ENCODE measurements at places on chromosomes 12 and 14.

DNA sequence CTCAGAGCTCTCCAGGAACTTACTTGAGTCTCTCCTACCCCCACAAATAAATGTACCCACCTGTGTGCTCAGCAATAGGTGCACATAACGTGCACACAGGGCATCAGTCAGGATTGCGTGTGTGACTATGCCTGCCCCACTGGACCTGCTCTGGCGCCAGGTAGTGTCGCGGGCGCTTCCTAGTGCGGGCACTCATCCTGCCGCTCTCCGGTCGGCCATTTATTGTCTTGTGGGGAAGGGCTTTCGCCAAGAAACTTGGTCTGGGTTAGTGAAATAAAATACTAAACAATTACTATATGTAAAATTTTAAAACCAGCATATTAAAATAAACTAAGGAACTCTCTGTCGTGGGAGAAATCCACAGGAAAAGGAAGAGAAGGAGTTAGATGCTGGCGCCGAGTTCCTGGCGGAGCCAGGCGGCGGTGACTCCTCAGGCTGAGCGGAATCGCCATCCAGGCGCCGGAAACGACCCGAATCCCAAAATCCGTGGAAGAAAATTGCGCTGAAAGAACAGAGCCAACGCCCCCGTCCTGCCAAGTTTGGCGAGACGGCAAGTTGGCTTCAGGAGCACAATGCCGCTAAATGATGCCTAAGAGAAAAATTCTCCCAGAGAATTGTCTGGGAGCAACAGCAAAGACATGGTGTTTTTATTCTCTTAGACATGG lies 7.9 kb upstream of the HOXC13 start:
- DNase-seq: no peak

DNA sequence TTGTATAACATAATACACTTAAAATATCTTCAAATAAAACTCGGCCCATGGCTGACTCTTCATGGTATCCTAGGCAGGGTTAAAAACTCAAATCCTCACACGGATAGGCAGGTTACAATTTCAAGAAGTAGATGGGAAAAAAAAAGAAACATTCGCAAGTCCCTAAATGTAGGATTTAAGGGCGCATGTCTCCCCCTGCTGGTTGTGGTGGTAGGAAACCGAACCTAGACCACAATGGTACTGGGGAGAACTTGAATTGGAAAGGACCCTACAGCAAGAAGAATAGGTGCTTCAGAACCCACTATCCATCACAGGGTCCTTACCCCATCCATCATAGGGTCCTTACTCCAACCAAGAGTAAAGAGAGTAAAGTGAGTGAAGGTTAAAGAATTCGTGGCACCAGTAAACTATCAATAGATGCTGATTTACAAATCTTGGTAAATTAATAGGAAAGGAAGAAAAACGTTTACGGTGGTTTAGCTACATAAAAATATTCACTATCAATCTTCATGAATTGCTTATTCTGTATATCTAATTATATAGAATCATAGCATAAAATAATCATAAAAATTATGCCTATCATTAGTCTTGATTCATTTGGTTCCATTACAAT lies 3.3 kb upstream of the CIPC start:
- DNase-seq: peak; percentile 80

DNA sequence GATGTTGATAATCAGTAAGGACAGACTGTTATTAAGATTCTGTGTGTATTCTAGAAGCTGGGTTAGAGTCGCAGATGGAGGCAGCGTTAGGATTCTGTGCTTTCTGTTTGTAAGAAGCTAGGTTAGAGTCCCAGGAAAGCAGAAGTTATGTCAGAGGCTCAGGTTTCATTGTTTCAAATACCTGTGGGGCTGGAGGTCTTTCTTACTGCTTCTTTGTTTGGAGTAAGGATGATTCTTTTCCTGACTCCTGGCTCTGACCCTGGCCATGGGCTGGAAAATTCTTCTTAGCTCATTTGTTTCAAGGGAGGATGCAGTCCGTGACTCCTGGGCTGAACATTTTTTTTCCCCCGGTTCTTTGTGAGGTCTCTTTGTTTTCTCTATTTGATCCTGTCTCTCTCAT lies 5.2 kb downstream of the MUCL1 start:
- DNase-seq: no peak

DNA sequence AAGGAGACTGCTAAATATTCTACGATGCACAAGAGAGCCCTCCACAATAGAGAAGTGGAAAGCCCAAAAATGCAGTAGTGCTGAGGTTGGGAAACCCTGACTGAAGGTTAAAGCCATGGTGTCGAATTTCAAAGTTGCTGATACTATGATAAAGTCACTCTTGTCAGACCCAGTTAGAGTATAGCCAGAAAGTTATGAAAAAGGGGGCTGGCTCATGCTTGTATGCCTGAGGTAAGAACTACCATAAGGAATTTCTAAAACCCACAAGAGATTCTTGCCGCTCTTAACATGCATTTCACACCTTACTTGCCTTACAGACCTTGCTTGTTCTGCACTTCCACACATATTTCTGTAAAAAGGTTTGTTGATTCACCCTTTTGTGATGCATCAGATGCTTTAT lies 184.6 kb downstream of the SLC6A15 start:
- no peak for DNase-seq

DNA sequence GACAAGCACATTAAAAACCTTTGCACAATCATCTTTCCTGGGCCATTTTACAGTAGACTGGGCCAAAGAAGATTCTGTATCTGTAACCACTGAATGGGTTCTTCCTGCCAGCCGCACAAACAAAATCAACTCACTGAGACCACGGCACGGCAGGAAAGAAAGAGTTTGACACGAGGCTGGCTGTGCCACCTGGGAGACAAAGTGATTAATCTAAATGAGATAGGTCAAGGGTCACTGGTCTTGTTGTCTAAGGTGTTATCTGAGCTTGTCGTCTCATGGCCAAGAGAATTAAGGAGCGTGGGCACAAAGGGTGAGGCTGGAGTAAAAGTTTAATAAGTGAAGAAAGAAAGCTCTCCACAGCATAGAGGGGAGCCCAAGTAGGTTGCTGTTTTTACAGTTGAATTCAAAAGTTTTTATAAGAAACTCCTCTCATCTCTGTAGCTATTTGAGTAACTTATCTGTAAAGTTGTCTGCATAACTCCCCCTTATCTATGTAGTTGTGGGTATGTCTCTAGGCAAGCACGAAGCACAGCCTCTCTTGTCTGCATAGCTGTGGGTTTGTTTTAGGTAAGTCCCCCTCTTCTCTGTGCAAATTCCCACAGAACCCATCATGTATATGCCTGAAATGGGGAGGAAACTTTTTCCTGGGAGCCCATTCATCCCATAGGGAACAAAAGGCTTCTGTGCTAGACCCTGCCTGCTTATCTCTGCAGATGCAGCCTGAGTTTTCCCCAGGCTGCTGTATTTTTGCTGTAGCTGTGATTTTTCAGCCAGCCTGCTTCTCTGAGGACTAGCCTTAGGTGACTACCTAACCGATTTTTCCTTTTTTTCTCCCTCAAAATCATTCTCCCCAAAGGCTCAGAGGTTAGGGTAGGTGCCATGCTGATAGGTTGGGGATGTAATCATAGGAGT lies 1314.6 kb upstream of the TMEM132C start:
- DNase-seq: no peak

DNA sequence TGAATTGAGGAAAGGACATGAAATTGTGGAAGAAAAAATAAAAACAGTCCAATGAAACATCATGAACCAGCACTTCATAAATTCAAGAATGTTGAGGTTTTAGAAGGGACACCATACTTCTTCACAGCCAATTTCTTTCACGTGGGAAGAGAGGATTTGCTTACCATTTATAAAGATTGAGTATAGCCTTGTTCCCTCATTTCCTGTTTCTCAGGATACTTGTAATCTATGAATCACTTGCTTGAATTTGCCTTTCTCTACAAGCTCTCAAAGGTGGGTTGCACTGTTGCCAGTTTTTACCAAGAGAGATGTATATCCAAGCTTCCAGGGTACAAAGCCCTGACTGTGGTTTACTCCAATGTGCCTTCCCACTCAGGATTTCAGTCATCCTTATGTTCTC lies 116.1 kb downstream of the DUSP6 start:
- no peak for DNase-seq

DNA sequence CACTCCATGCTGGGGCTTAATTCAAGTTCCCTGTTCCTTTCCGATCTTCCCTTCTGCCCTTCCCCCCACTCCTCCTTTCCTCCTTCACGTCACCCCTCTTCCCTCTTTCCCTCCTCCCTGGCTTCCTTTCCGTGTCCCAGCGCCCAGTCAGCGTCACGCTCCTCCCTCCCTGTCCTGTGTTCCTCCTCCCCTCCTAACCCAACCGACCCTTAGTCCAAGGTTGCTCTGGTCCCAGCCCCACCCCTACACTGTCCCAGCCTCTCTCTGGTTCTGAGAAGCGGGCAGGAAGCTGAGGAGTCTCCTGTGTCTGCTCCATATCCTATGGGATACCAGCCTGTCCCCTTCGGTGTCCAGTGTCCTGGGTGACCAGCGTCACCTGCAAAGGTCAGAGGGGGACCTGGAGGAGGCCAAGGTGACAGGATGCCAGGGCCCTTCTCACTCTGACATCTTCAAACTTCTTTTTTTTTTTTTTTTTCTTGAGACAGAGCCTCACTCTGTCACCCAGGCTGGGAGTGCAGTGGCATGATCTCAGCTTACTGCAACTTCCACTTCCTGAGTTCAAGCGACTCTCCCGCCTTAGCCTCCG lies 56.2 kb upstream of the TSPAN9 start:
- no peak for DNase-seq

GRCh38 chr12:26226122-26226521 lies 30.7 kb downstream of the SSPN start:
- DNase-seq: no peak

DNA sequence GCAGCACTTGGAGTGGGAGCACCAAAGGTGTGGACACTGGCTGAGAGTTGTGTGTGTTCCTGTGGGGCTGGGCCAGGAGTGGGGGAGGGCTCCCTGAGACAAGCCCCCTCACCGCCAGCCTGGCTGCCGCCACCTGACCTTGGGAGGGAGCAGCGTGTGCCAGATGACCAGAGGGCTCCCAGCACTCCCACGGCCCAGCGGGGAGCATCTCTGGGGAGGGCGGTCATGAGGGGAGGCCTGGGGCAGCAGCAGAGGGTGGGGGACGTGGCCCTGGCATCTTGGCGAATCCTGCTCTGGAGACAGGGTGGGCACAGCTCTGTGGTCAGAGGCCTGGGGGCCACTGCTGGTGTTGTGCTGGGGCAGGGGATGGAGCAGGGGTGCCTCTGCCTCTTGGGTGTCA lies 10.7 kb downstream of the CEP170B start:
- DNase-seq: no peak

DNA sequence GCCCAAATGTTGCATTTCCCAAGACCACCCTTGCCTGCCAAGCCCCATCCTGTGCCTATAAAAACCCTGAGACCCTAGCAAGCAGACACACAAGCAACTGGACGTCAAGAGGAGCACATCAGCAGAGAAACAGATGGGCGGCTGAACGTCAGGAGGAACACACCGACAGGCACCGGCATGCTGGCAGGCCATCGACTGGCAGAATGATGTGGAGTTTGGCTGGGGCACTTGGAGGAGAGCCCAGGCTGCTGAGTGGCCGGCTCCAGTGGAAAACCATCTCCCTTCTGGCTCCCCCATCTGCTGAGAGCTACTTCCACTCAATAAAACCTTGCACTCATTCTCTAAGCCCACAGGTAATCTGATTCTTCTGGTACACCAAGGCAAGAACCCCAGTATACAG lies 130.1 kb downstream of the SLC41A2 start:
- no peak for DNase-seq

DNA sequence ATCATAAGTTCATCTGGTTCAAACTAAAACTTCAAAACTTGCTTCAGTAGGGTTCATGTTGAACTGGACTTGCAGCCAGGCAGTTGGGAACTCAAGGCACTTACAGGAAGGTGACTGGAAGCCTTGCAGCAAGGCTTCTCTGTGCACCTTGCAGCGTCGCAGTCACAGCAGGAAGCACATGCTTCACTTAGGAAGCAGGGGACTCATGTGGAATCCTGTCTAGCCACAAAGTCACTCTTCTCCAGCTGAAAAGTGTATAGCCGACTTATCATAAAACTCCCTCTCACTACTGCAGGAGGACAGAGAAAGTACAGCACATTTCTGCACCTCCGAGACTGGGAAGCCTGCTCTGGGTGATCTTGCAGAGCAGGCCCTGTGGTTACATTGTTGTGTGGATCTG lies 114.0 kb upstream of the PRB2 start:
- DNase-seq: no peak

- DNase-seq: peak; percentile 30
Observed at GRCh38 chr14:93337143-93337753, 4.4 kb upstream of the BTBD7 start.

GRCh38 chr12:106239241-106239950 lies 8.4 kb downstream of the CKAP4 start:
- DNase-seq: no peak

GRCh38 chr14:61889914-61890351 lies 127.7 kb downstream of the SNAPC1 start:
- peak; percentile 14 for DNase-seq
